ENCODE measurements at places on chromosomes 3 and 15. TPM values are rescaled to one million over a fixed set of nuclear protein-coding genes. Genes with fewer than 3 reads are reported as not detected.
A peak's percentile ranks its signal among the peaks of the same experiment; 100 is the strongest.

EPHB3 gene
- total RNA-seq = 2.1 TPM

IL17RB gene
- 1.1 TPM for total RNA-seq

DNA sequence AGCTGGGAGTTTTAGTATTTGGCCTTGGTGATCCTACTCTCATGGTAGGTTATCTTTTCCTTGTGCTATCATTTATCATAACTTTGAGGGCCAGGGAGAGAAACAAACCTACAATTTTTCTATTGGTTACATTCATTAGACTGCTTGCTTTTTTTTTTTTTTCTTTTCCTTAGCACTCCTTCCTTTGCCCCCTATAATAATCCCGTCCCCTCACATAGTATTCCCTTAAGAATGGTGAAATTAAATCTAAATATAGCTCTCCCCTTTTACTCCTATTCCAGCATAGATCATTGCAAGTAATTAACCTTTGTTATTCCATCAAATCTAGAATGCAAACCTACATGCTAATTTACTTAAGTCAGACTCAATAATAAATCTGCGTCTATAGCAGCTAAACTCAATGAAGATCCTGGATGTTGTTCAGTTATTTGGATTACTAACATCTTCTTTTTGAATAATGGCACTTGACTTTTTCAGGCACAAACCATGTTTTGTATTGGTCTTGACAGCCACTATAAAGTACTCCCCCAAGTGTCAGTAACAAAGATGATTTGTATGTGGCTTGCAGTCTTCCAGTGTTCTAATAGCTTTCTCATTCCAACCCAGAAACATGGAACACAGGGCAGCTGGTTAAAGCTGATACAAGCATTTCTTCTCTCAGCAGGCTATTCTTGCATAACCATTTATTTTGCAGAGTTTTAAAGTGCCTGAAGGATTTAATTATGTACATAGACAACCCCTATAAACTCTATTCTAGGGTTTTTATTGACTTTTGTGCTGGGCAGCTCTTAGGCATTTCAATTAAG, 420.6 kb downstream of the MECOM start:
- H3K4me1 ChIP-seq = no peaks in the 10 kb centered on the region
- DNase-seq = no peak
- H3K36me3 ChIP-seq = no peaks in the 10 kb centered on the region

DNA sequence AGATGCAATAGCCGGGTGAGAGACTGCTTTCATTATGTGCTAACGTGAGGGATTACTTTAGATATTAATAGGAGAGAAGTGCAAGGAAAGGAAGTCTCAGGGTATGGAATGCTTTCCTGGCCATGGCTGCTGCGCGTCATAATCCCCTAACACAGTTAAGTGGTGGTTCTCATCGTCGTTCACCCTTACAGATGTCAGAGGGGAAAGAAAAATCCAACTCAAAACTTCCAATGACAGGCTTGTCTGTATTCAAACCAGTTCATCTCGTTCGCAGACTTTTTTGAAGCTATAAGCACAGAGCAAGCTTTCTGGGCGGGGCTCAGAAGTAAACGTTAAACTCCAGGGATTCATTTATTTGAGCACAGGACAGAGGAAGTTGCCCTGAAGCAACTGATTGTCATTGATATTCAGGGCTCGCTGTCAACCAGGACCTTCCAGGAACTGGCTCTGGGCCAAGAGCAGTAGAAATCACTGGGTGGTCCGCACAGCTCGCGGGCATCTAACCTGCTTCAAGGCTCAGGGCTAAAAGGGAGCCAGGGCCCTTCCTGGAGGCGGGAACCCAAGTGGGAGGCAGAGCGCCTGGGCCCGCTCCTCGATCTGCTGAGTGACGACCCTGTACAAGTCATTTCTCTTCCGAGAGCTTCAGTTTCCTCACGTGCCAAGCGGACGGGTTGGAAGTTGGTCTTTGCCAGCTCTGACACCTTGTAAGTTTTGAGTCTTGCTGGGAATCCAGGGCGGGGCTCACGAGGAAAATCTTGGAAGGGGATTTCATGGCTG, 1.1 kb upstream of the LPP start:
- H3K36me3 ChIP-seq = no peaks in the 10 kb centered on the region
- peak; percentile 80 for DNase-seq
- peak overlapping the region; percentile 79 for H3K4me3 ChIP-seq
- no peaks in the 10 kb centered on the region for H3K27me3 ChIP-seq
- peak overlapping the region; percentile 97 for H3K27ac ChIP-seq
- peaks cover 47% of the 10 kb centered on the region for H3K4me1 ChIP-seq

Data from right atrium auricular region (tissue), 2 donors.